ENCODE measurements at places on chromosomes 3 and 15. TPM values are rescaled to one million over a fixed set of nuclear protein-coding genes. Genes with fewer than 3 reads are reported as not detected.

GOLGA8T gene
- 4.1 TPM for total RNA-seq

COL8A1 gene
- 1.3 TPM for total RNA-seq

POPDC2 gene
- total RNA-seq = 4.1 TPM

TIMP4 gene
- 1.3 TPM for total RNA-seq

SEMA3G gene
- 2.1 TPM for total RNA-seq

GOLGA8Q gene
- 7.5 TPM for total RNA-seq

CCDC9B gene
- total RNA-seq = 38.9 TPM

SLC2A2 gene
- not detected for total RNA-seq

DUOXA2 gene
- total RNA-seq = 0.39 TPM

NUTM1 gene
- 17.8 TPM for total RNA-seq

PTX3 gene
- total RNA-seq = 0.19 TPM

CYP1A2 gene
- 0.31 TPM for total RNA-seq

STXBP5L gene
- 10.0 TPM for total RNA-seq

NPHP3 gene
- total RNA-seq = 41.2 TPM

ELP6 gene
- total RNA-seq = 39.7 TPM

COL6A6 gene
- total RNA-seq = 1.3 TPM

SLITRK3 gene
- total RNA-seq = 0.06 TPM

GABRR3 gene
- total RNA-seq = 0.55 TPM

AADACL2 gene
- not detected for total RNA-seq

PPP1R14D gene
- 0.55 TPM for total RNA-seq
